CD14-positive monocyte (primary cell): ENCODE measurements at places on chromosomes 5 and 9.

GRCh38 chr5:41345295-41345694 lies 132.0 kb upstream of the C6 start:
- DNase-seq: no peak

GRCh38 chr5:72006361-72006760 lies 100.9 kb upstream of the MAP1B start:
- DNase-seq: no peak

GRCh38 chr9:88168564-88168963 lies 30.3 kb upstream of the SPATA31C2 start:
- DNase-seq: no peak

GRCh38 chr9:86072394-86072877 lies 26.9 kb downstream of the GOLM1 start:
- no peak for DNase-seq

- DNase-seq: no peak
These were observed 132.9 kb downstream of the BARX1 start for GRCh38 chr9:93822229-93822628.

- DNase-seq: no peak
These were observed 100.8 kb downstream of the CTNND2 start for GRCh38 chr5:11803436-11803835.

DNA sequence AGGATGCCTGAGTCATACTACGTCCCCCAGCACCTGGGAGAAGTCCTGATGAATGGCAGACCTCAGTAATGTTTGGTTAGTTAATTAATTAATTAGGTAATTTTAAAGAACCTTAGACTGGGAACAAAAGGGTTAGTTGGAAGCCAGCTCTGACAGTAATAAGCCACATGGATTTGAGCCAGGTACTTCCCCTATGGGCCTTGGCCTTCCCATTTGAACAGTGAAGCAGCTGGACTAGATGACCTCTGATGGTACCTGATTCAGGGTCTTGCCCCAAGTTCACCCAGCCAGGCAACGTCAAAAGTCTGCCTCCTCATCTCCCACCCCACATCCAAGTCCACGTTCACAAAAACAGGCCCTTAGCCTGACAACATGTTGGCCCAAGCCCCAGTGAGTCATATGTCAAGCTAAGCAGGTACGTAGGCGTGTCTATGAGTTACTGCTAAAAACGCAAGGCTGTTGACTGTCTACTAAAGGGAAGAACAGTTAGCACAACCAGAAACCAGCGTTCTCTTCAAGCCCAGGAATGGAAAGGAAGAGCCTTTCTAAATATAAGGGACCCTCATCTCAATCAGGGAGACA lies 303.2 kb downstream of the ACTL7B start:
- DNase-seq: no peak

DNA sequence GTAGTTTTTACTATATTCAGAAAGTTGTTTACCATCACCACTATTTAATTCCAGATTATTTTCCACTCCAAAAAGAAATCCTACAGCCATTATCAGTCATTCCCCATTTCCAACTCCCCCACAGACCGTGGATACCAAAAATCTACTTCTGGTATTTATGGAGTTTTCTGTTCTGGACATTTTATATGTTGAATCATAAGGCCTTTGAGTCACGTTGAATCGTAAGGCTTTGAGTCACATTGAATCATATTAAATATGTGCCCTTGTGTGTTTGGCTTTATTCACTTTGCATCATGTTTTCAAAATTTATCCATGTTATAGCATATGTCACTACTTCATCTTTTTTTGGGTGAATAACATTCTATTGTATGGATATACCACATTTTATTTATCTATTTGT lies 454.1 kb upstream of the NUDT12 start:
- no peak for DNase-seq

GRCh38 chr5:78927657-78928282 lies 57.3 kb downstream of the ARSB start:
- DNase-seq: no peak

DNA sequence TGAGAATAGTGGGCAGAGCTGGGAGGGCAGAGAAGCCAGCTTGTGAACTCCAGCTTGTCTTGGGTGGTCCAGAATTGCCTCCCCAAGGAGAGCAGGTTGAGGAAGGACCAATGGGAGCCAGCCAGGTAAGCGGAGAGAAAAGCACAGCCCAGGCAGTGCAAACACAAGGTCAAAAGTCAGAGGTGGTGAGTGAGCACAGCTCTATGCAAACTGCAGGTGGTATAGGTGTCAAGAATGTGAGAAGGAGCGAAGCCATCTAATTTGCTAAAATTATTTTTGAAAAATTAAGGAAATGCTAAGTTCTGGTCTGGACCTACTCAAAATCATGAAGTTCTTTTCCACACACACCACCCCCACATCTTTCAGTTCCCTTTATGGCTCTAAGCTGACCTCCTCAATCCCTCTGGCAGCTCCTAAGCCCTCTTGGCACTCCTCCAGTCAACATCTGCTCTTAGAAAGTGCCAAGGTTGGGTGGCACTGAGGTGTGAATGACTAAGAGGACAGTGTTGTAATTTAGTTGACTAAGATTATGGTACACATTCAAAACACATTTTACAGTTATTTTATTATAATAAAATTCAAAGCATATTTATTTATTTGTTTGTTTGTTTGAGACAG lies 6.6 kb upstream of the OTULINL start:
- peak; percentile 91 for DNase-seq

DNA sequence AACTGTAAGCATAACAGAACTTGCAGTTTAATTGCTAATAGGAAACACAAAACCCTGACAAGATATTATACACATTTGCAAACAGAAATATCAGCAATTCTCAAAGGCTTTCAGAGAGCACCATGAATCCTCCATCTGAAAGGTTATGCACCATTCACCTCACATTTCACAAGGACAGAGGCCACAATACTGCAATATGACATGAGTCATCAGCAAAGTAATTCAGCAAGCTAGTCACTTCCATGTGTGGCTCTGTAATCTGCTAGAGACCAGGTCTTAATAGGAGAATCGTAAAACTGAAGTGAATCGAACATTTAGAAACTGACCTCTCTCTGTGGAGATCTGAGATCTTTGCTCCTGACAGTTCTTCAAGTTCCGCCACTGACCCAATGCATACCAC lies 28.3 kb downstream of the IARS1 start:
- no peak for DNase-seq

GRCh38 chr9:129487658-129488483 lies 133.0 kb downstream of the C9orf50 start:
- peak; percentile 39 for DNase-seq

- no peak for DNase-seq
These were observed 61.1 kb upstream of the DHFR start for GRCh38 chr5:80715887-80716286.

- DNase-seq: no peak
These were observed 523 bp upstream of the WWC1 start for GRCh38 chr5:168290902-168291341.

- no peak for DNase-seq
These were observed 26.5 kb downstream of the TMEFF1 start for GRCh38 chr9:100499460-100499859.

- no peak for DNase-seq
These were observed 532.4 kb downstream of the CCDC171 start for GRCh38 chr9:16085167-16085726.

GRCh38 chr9:79774356-79774755 lies 202.6 kb downstream of the TLE4 start:
- no peak for DNase-seq

DNA sequence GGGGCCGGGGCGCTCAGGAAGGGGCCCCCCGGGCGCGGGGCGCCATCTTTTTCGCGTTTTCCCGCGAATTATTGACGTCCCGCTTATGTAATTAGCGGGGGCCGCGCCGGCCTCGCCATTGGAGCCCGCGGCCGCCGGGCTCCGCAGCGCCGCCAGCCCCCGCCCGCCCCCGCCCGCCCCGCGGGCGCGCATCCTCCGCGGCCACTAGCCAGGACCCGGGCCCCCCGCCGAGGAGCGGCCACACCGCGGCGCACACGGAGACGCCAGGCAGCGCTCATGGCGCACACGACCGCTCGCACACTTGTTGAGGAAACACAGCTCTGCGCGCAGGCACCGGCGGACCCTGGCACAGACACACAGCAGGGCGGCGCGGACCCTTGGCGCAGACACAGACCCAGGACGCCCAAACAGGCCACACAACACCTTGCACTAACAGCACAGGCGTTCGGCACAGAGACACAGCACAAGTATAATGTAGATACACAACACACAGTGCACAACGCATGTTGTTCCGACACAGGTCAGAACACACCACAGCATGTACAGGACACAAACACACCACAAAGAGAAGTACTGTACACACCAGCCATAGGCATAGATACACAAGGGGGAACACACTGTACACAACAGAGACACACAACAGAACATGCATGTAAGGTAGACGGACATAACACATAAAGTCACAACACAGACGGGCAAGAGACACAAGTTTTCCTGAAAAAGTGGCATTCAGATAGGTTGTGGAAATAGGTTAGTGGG lies 467 bp upstream of the PHF19 start:
- DNase-seq: peak; percentile 43

DNA sequence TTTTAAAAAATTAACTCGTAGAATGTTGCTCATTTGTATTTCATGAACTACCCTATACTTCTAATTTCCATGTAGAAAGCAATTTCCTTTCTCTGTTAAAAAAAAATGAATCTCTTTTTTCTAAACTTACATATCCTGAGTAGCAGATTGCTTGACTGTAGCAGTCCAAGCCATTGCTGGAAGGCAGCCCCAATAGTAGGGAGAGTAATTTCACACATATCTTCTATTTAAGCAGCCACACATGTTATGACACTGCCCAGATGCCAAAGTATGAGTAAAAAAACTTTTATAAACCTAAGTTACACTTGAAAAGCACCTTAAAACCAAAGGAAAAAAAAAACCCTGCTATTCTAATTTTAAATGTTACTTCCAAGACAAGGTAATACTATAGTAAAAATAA lies 69.6 kb downstream of the FBXL17 start:
- no peak for DNase-seq

DNA sequence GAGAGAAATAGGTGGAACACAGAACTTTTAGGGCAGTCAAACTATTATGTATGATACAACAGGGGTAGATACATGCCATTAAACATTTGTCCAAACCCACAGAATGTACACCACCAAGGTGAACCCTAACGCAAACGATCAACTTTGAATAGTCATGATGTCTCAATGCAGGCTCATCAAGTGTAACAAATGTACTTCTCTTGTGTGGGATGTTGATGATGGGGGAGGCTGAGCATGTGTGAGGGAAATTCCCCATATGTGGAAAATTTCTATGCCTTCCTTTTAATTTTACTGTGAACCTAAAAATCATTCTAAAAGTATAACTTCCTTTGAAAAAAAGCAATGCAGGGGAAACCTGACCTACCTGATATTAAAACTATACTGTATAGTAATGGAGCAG lies 201.4 kb upstream of the RASEF start:
- DNase-seq: no peak
